ENCODE measurements at places on chromosomes 4 and X.
A peak's percentile ranks its signal among the peaks of the same experiment; 100 is the strongest.

DNA sequence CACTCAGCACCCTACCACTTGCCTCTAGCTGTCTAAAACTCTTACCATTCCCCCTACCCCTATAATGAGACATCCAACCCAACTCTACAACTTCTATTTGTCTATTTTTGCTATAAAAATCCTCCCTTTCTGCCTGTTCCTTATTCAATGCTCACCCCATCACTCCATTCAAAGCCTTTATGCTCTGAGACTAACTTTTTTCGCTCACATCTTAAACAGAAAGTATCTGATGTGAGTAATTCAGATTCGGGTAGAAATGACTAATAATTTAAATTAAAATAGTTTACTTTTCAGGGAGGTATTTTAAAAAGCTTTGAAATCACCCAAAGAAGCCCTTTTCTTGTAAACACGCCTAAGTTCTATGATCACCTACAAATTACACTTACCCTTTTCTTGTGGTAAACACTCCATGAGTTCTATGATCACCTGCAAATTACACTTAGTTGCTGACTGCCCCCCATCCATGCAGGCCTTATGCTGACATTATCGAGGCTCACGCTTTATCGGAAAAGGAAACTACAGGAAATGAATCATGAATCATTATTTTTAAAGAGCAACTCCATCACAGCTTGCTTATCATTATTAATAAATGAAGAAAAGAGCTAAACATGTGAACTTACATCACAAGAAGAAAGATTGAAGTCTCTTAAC, 168.7 kb upstream of the PPP1R2C start:
- DNase-seq = no peak

DNA sequence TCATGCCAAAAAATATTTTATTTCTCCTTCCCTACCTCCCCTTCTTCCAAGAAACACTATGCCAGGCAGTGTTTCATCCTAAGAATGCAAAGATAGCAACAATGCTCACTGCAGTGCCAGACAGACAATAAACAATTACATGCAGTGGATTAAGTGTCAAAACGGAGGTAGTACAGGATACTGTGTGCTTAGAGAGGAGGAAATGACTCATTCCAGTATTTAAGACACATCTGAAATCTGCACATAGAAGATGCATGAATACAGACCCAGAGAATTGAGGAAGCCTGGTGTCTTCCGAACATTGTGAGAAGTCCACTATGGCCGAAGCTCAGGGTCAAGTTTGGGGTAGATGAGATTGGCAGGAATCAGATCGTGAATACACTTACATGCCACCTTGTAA, 326.4 kb downstream of the PPP3CA start:
- DNase-seq = no peak

- DNase-seq = no peak
Measured at GRCh38 chr4:38560768-38561558, 103.0 kb upstream of the KLF3 start.

GRCh38 chr4:159369256-159369655, 266.4 kb downstream of the RAPGEF2 start:
- no peak for DNase-seq

DNA sequence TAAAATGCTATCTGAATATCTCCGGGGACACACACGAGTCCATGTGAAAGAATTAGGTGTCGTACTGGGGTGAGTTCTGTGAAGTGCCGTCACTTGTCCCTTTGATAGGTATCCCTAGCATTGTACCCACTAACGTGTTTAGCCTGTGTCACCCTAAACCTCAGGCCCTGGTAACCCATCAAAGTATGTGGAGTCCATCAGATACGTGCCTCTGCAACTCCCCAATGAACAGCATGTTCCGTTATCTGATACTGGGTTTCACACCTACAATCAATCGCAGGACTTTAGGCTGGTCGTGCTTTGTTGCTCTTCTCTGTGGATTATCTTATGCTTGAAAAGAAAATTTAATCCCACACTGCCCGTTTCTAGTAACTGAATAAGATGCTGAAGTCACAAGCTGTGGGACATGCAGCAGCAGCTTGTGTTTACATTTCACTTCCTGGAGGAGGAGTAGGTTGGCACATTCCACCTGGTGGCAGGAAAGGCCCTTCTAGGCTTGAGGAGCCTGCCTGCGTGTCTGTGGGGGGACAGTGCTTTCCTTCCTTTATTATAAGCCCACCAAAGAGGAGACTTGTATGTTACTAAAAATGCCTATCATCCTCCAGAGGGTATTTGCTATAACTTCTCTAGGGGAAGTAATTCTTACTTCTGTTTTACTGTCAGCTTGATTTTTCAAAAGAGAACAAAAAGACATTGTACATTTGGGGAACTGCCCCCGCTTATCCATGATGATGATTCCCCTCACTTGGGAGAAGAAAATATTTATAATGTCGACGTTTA, 127.2 kb downstream of the FNIP2 start:
- DNase-seq = no peak

DNA sequence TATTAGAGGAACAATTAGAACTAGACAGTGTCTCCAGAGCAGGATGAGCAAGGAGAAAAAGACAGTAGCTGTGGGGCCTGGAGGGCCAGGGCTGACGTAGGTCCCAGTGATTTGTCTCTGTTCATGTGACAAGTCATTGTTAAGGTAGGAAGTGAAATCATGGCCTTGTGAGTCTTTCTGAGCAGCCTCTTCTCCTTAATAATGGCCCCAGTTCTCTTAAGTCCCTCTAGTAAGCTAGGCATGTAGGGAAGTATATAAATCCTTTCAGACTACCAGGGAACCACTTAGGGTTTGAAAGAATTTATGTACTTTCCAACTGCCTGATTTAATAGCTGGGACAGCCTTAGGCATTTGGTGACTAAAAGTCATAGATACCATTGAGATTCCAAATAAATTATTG, 133.0 kb downstream of the KLHL8 start:
- no peak for DNase-seq

DNA sequence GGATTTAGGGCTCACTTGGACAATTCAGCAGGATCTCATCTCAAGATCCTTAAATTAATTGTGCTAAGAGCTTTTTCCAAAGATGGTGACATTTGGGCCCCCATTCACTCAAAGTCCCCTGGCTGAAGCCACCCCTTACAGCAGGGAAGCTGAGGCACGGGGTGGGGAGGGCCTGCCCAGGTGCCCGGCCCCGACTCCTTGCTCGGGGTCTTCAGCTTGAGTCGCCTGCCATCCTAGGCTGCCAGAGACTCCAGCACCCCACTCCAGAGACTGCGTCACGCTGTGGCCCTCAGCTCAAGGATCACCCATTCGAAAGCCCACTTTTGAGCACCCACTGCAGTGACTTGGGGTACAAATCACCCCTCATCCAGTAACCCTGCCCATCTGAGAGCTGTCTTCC, 39.2 kb upstream of the GPR78 start:
- no peak for DNase-seq

DNA sequence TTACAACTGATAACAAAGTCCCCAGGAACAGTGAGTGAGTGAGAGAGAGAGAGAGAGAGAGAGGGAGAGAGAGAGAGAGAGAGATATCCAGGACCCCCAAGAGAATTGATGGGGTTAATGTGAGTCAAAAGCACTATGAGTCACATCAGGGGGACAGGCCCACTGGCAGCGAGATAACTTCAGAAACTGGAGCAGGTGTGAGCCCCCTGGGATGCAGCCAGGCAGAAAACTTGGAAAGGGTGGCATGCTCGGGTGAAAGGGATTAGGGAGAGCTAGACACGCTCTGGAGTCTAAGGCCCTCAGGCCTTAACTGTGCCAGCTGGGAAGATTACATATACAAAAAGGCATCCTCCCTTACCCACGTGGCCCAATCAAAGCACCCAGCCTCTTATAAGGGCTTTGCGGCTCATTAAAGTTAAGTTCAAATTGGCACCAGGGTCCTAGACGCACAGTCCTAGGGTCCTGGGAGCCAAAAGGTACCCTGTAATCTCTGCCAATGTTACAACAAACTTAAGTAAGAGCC, 841 bp downstream of the ACOT9 start:
- DNase-seq = peak; percentile 49

DNA sequence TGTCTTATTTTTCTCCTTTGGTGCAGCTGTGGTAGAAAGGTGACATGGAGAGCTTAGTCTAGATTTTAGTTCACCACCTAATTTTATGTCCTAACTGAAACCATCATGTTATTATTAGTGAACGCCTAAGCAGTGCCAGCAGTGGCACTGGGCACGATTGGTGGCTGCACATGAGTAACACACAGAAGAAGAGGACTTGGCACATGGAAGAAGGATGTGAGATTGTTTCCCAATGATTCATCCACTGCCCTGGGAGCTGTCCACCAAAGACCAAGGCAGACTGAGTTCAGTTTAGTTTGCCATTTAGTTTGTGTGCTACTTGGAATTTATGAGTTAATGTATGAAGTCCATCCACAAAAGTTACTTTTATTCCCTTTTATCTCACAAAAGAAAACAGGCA, 68.1 kb upstream of the NAP1L5 start:
- no peak for DNase-seq

DNA sequence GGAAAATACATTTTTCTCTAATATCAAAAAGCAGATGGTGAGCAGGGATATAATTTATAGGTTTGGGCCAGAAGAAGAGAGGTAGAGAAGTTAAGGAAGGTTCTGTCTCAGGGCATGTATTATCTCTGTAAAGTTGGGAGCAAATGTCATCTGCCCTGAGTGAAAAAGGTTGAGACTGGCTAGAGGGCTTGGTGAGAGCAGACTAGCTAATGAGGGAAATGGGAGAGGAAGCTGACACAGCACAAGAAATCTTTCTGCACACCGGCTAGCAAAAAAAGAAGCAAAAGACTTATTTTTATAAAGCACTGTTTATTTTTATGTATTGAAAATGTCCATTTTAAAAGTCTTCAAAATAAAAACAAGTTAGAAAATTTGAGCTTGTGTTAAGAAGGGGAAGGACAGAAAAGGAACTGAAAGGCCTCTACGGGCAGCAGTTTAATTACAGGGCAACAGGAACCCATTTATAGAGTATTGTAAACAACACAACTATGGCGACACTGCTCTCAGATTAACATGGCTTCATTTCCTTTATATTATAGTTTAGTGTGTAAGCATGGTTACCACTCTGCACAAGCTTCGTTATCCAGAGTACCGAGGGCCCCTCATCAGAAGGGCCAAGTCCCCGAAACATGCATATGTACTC, 17.4 kb downstream of the CD40LG start:
- no peak for DNase-seq

- DNase-seq = no peak
Measured at GRCh38 chr4:141646969-141647368, 10.6 kb downstream of the IL15 start.

- DNase-seq = no peak
Measured at GRCh38 chr4:5027346-5027745, 8.1 kb upstream of the CYTL1 start.

GRCh38 chrX:134670134-134670924, 12.1 kb upstream of the PLAC1 start:
- no peak for DNase-seq

- DNase-seq = no peak
Measured at GRCh38 chr4:183945741-183946140, 40.6 kb downstream of the STOX2 start.

- no peak for DNase-seq
Measured at GRCh38 chrX:39397561-39398199, 596.4 kb downstream of the MID1IP1 start.

DNA sequence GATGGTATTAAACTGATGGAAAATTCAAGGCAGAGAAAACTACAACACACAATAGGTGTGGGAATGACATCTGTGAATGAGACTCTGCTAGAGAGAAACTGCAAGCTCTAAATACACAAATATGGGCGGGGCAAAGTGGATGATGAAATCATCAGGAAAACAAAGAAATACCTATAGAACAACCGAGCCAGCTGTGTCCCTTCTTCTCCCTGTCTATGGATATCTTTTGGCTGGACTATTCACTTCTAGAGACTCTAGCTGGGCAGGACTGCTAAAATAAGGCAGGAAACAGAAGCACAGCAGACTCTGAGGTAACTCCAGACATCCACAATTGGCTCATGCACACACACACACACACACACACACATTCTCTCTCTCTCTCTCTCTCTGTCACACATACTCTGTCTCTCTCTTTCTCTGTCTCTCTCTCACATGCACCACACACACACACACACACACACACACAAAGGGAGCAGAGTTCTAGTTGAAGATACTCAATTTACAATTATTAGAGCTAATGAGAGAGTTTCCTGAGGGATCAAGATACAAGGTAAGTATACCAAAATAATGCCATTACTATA, 27.2 kb upstream of the EDNRA start:
- no peak for DNase-seq

Data from retina (tissue), 1 donor.